ENCODE measurements at places on chromosomes 2 and 18. TPM values are rescaled to one million over a fixed set of nuclear protein-coding genes. Genes with fewer than 3 reads are reported as not detected.

Gene POTEE
- polyA plus RNA-seq, result not detected

GRCh38 chr2:222248256-222248655 is 50.5 kb downstream of the PAX3 start:
- no peak for DNase-seq

GRCh38 chr2:120177001-120177621 is 46.1 kb downstream of the TMEM185B start:
- DNase-seq, result no peak

Gene PRKAG3
- polyA plus RNA-seq, result not detected

GRCh38 chr2:46939626-46940359 is 24.2 kb upstream of the MCFD2 start:
- DNase-seq, result peak; percentile 8

DNA sequence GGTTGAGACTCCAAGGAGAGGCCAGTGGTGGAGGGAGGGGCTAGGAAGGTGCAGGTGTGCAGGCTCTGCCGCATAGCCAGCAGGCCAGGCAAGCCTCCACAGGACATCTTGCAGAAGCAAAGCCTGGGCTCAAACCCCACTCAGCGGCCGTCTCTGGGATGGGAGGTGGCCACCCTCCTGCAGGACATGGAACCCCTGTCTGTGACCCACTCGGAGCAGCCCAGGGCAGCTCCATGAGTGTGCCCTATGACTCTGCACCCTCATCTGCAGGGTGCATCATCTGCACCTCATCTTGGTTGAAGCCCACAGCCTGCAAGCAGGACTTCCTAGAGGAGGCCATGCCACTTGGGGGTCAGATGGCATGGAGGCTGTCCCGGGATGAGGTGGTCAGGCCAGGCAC is 46.3 kb downstream of the GPC1 start:
- no peak for DNase-seq

Gene ABCG8
- 0.41 TPM for polyA plus RNA-seq

Gene CTLA4
- polyA plus RNA-seq, result 0.16 TPM

Gene LONRF2
- polyA plus RNA-seq, result 3.4 TPM

- DNase-seq, result no peak
Measured at GRCh38 chr2:86185517-86186212, 9.6 kb downstream of the IMMT start.

Gene CENPO
- 19.5 TPM for polyA plus RNA-seq

DNA sequence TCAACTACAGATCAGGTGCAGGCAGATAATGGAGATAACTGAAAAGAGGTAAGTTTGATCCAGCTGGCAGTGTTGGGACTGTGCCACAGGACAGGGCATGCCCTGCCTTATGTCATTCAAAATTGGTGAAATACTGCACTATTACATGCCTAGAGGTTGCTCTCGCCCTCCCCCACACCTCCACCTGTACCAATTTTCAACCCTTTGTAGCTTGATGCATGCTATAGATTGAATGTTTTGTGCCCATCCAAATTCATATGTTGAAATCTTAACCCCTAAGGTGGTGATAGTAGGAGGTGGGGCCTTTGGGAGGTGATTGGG is 72.1 kb upstream of the LYPD6B start:
- DNase-seq, result no peak
